ENCODE measurements at places on chromosomes 7 and 10. TPM values are rescaled to one million over a fixed set of nuclear protein-coding genes. Genes with fewer than 3 reads are reported as not detected.

The GDI2 gene
- total RNA-seq: 474 TPM

The C7orf33 gene
- total RNA-seq: not detected

The MACC1 gene
- total RNA-seq: 0.26 TPM

The DKK1 gene
- total RNA-seq: 54.4 TPM

The TEX36 gene
- not detected for total RNA-seq

The SPDYE11 gene
- not detected for total RNA-seq

Data from fibroblast of lung (primary cell).